ENCODE measurements at places on chromosomes 7 and 10.

DNA sequence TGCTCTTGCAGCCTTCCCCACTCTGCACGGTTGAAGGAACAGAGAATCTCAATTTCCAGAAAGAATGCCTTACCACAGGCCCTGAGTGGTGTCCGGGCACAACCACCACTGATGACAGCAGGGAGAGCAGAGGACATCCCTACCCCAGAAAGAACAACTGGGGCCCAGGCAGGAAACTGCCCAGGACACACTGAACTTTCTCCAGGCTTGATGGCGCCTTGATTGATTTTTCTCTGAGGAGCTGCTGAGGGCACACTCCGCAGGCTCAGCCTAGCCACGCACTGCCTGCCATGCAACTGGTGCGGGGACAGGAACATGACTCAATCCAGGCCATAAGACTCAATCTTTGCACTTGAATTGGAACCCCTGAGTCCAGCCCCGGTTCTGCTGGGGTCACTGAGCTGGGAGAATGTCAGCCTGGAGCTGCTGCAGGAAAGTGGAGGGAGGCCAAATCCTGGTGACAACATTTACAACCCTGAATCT is 5.9 kb downstream of the AKR1B1 start:
- no peak for DNase-seq

- peak; percentile 84 for DNase-seq
Measured at GRCh38 chr7:102425639-102426267, 7.6 kb upstream of the ORAI2 start.

- no peak for DNase-seq
Measured at GRCh38 chr7:128681794-128682537, 9.9 kb downstream of the GARIN1A start.

DNA sequence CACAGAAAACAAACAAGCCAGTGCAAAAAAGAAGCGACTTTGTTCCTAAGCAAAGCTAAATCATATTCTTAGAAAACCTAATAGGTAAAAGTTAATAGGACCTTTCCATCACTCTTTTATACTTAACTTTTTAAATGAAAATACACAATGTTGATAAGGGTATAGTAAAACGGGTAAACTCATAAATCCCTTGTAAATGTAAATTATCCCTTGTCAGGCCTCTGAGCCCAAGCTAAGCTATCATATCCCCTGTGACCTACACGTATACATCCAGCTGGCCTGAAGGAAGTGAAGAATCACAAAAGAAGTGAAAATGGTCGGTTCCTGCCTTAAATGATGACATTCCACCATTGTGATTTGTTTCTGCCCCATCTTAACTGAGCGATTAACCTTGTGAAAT is 76.4 kb downstream of the GSAP start:
- DNase-seq: no peak

Measured in lower lobe of right lung (tissue), 2 donors.